SK-N-SH (cell line): ENCODE measurements at places on chromosomes 2 and 18. TPM values are rescaled to one million over a fixed set of nuclear protein-coding genes. Genes with fewer than 3 reads are reported as not detected.

Gene RBM43
- 2.0 and 2.1 TPM in 2 replicates for polyA plus RNA-seq

Gene SPP2
- polyA plus RNA-seq: 0.19 and 0.30 TPM in 2 replicates

Gene LIMS3
- 1.4 and 3.6 TPM in 2 replicates for polyA plus RNA-seq

- no peak for DNase-seq
- no peaks in the 10 kb centered on the region for H3K36me3 ChIP-seq
- no peak overlapping the region for H3K4me3 ChIP-seq
- H3K27ac ChIP-seq: no peak overlapping the region
- H3K27me3 ChIP-seq: no peaks in the 10 kb centered on the region
Observed at GRCh38 chr2:203584784-203585183, 49.7 kb upstream of the RAPH1 start.

DNA sequence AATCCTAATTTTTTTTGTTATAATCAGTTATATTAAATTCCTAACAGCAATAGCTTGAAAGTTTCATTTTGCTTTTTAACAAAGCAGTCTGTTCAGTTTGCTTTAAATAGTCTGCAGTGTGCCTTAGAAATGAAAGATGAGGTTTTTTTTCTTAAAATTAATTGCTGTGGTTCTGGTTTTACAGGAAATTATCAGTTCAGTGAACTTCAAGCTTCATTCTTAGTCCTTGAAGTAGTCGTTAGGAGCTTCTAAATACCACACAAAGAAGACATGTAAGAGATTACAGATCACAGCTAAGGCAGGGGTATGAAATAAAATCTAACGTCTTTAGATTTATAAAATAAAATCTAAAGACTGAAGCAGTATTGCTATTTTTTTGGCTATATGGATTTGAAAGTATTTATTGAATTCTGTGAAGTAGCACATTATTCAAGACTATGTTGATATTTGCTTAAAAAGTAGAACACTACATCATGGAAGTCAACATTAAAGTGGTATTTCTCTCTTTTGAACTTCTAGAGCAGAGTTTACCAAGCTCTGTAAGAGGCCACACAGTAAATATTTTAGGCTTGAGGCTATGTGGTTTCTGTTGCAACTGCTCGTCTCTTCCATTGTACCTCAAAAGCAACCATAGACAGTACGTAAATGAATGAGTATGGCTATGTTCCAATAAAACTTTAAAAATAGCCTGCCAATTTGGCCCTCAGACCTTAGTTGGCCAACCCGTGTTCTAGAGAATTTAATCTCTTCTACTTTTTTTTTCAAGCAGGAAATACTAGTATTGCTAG, 81.5 kb upstream of the STON1 start:
- H3K27ac ChIP-seq: no peak overlapping the region; the same call in 1 of the 2 replicates
- H3K4me3 ChIP-seq: no peak overlapping the region
- H3K27me3 ChIP-seq: no peaks in the 10 kb centered on the region
- no peak for DNase-seq

Gene RAB6C
- 0.02 and 0.05 TPM in 2 replicates for polyA plus RNA-seq
